ENCODE measurements at places on chromosomes 4 and X. TPM values are rescaled to one million over a fixed set of nuclear protein-coding genes. Genes with fewer than 3 reads are reported as not detected.

The MAGEA8 gene
- total RNA-seq: not detected

DNA sequence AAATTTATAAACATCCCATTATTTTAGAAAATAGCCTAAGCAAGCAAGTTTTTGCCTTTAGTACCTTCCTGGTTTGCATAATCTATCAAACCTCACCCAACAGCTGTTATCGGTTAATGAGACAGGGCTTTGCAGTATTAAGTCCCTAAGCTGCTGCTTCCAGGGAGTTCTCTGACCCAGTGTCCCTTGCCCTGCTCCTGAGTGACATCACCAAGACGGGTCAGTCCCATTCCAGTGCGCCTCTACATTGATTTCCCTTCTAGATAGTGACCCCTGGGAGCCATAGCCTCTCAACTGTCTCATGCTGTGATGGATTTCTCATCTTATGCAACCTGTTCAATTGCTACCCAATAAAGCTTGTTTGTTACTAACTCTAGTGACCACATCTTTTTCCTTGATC is 410.4 kb downstream of the SPOCK3 start:
- no peak overlapping the region for H3K27ac ChIP-seq
- no peak overlapping the region for H3K4me3 ChIP-seq
- H3K4me1 ChIP-seq: no peaks in the 10 kb centered on the region
- H3K27me3 ChIP-seq: no peaks in the 10 kb centered on the region
- no peaks in the 10 kb centered on the region for H3K36me3 ChIP-seq
- no peak for DNase-seq

- H3K4me1 ChIP-seq: peaks cover 34% of the 10 kb centered on the region
- no peak overlapping the region for H3K27ac ChIP-seq
- H3K4me3 ChIP-seq: no peak overlapping the region
- DNase-seq: peak; percentile 52
- no peaks in the 10 kb centered on the region for H3K36me3 ChIP-seq
Measured at GRCh38 chr4:78059524-78059889, 2.4 kb downstream of the FRAS1 start.

- no peak for DNase-seq
- no peaks in the 10 kb centered on the region for H3K36me3 ChIP-seq
- H3K4me1 ChIP-seq: no peaks in the 10 kb centered on the region
- H3K27ac ChIP-seq: no peak overlapping the region
- H3K4me3 ChIP-seq: no peak overlapping the region
Measured at GRCh38 chr4:102324730-102325129, 20.6 kb downstream of the SLC39A8 start.

GRCh38 chr4:102180046-102180445 is 165.2 kb downstream of the SLC39A8 start:
- H3K4me3 ChIP-seq: no peak overlapping the region
- no peaks in the 10 kb centered on the region for H3K27me3 ChIP-seq
- H3K36me3 ChIP-seq: no peaks in the 10 kb centered on the region
- no peak overlapping the region for H3K27ac ChIP-seq

DNA sequence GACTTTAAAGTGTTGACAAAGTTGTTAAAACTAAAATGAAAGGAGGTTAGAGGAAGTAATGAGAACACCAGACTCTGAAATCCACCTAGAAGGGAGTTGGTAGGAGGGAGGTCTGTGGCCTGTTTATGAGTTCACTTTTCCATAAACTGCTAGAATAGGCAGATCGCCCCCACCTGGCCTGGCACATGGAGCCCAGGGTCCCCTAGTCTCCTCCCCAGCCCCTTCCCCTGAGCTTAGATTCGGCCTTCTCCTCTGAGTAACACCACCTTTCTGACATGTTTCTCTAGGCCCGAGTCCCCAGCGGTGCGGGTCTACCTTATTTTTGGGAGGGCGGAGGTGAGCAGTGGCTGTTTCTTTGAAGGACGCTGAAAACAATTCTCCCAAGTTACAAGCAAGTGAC is 54.5 kb upstream of the FAT1 start:
- DNase-seq: no peak
- no peak overlapping the region for H3K4me3 ChIP-seq

DNA sequence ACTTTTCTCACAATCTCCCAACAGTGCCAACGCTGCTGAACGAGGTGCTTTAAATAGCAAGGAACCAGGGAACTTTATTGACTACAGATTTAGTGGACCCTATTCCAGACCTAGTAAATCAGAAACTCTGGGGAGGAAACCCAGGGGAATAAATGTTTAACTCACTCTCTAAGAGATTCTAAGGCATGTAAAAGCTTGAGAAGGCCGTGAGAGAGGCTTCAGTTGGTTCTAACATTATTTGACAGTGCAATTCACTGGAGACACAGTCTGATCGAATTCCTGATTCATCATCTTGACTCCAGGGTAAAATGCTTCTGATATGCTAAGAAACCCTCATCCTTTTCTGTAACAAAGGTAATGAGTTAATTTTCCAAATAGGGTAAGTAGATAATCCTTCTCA is 494.4 kb downstream of the KCNIP4 start:
- no peaks in the 10 kb centered on the region for H3K27me3 ChIP-seq
- H3K36me3 ChIP-seq: no peaks in the 10 kb centered on the region
- no peak for DNase-seq
- no peak overlapping the region for H3K27ac ChIP-seq
- no peak overlapping the region for H3K4me3 ChIP-seq
- H3K4me1 ChIP-seq: no peaks in the 10 kb centered on the region

GRCh38 chr4:160505724-160506123 is 1402.8 kb downstream of the RAPGEF2 start:
- no peak overlapping the region for H3K4me3 ChIP-seq
- no peaks in the 10 kb centered on the region for H3K27me3 ChIP-seq
- DNase-seq: no peak
- H3K36me3 ChIP-seq: no peaks in the 10 kb centered on the region
- H3K27ac ChIP-seq: no peak overlapping the region

DNA sequence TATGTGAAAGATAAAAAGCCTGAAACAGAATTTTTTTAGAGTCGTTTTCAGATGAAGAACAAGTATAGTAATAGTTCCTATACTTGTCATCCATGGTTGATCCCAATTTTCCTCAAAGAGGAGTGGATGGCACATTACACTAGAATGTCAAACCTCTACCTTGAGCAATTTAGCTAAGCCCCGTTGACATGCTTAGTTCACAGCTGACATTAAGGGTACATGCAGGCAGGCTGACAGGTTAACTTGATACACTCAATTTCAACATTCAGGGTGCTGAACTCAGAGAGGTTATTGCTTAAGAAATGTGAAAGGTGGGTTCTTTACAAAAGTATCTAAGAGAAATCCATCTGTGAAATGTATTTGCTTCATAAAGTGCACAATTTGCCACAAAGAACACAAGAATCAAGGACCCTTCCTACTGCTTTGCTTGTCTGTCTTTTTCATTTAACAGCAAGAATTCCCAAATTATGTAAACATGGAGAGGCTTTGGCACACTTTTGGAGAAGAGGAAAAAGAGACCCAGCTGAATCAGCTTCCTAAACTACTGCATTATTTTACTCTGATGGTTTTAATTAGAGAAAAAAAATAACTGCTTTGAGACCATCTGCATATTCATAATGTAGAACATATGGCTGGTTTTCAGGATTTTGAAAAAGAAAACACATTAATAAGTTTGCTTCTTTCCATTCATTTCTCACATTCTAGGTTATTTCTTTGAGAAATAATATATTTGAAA is 122.5 kb upstream of the DDIT4L start:
- no peak for DNase-seq
- H3K27ac ChIP-seq: no peak overlapping the region
- H3K36me3 ChIP-seq: no peaks in the 10 kb centered on the region
- H3K27me3 ChIP-seq: no peaks in the 10 kb centered on the region
